ENCODE measurements at places on chromosomes 4 and X.
A peak's percentile ranks its signal among the peaks of the same experiment; 100 is the strongest.

DNA sequence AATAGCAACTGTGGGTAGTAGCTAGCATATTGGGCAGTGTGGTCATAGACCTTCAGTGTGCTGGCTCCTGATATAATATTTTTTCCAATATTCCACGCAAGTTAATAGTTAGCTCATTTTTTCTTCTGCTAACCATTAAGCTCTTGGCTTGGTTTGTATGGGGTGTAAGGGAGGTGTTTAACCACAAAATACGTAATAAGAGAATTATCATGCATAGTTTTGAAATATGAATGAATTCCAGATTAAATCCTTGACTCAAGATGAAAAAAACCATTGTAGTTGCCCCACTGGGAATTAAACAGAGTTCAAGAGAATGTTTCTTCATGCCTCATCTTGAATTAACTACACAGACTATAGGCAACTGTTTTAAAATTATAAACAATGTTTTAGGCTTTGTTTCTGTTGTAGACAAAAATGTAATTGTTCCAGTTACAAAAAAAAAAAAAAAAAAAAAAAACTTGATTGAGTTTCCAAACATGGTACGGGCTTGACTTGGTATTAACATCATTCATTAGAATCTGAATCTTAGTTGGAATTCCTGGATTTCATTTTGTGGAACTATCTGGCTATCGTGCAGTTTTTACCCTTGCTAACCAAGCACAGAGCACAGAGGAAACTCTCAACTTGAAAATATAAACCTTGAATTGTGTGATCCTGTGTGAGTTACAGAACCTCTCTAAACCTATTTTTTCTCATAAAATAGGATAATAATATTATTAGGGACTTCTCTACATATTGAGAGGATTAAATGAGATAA, 28.4 kb downstream of the CXCL1 start:
- no peak for DNase-seq

DNA sequence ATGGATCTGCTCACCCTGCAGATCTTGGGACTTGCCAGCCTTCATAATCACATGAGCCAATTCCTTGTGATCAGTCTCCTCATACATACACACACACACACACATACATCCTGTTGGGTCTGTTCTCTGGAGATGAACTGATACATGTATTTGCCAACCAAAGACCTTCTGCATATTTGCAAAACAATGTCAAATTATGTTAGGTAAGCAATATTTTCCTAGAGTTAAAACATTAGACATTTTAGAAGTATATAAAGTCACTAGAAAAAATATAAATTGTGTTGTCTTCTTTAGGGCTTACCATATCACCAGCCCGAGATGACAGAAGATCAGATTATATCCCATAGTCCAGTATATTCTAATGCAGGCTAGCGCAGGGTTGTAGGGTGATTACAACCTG, 156.0 kb downstream of the DCHS2 start:
- no peak for DNase-seq

- DNase-seq = peak; percentile 33
Measured at GRCh38 chr4:77044461-77045150, 31.2 kb downstream of the CCNI start.

GRCh38 chrX:67684136-67684535, 140.3 kb downstream of the AR start:
- no peak for DNase-seq

DNA sequence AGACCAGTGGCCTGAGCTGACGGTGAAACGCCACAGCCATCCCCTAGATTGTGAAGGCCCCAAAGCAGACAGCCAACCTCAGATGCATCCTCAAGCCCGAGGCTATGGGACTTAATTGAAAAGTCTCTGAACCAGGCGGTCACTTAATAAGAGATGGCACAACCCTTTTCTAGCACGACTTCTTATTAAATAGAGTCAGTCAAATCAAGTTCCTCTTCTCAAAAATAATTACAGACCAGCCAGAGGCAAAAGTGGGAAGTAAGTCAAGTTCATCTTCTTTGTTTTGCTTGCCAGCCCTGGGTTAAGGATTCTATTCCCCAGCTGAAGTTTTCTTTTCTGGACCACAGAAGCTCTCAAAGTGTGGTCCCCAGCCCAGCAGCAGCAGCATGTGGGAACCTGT, 9.7 kb upstream of the SH3KBP1 start:
- DNase-seq = no peak

DNA sequence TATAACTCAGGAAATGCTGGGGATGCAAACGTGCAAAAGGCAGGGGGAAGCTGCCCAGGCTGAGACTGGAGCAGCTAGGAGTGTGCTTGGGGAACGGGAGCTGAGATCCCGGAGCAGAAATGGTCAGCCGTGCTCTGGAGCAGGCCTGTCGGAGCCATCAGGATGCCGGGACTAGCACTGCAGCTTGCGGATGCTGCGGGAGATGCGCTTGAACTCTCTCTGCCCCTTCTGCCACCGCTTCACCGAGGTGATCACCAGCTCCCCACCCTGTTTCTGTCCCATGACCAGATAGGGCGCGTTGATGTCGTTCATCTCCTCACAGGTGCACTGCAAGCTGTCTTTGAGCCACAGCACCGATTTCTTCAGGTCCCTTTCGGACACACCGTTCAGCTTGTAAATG, 7.6 kb downstream of the SFRP2 start:
- no peak for DNase-seq

DNA sequence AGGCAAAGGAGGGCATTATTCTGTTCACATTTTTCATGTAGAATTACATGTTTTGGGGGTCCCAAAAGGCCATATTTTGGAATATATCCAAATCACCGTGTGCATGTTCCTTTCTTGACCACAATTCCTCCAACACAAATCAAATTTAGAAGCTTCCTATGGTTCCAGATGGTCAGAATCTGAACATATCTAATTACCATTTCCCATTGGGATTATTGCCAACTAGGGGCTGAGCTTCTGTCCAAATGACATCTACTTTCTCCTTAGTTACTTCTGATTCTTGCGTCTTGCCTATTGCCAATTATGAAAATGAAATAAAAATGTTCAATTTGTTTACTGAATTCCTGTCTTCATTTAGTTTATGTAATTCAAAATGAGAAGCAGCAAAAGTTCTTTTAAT, 163.7 kb downstream of the CPE start:
- DNase-seq = no peak

DNA sequence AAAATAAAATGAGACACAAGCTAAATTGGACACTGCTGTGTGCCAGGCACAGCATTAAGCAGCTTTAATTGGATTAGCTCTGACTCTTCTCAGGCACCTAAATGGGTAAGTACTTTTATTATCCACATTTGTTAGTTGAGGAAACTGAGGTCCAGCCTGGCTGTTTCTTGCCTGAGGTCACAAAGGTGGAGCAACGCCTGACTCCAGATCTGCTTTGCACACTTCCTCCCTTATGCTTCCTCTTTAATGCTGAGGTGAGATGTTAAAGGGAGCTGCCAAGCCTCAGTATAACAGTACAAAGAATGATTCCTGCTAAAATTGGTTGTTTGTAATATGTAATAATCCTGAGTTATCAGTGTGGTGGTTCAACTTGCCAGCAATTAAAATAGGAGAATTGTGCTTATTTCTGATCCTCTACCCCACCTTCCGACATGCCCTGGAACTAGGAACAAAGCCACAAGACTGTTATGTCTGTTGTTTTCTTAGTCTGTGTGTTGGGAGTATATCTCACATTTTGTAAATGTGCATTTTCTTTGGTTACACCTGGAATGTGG, 74.4 kb downstream of the AFF1 start:
- no peak for DNase-seq
